Epithelial cell of prostate (primary cell): ENCODE measurements at places on chromosomes 7 and 10.

DNA sequence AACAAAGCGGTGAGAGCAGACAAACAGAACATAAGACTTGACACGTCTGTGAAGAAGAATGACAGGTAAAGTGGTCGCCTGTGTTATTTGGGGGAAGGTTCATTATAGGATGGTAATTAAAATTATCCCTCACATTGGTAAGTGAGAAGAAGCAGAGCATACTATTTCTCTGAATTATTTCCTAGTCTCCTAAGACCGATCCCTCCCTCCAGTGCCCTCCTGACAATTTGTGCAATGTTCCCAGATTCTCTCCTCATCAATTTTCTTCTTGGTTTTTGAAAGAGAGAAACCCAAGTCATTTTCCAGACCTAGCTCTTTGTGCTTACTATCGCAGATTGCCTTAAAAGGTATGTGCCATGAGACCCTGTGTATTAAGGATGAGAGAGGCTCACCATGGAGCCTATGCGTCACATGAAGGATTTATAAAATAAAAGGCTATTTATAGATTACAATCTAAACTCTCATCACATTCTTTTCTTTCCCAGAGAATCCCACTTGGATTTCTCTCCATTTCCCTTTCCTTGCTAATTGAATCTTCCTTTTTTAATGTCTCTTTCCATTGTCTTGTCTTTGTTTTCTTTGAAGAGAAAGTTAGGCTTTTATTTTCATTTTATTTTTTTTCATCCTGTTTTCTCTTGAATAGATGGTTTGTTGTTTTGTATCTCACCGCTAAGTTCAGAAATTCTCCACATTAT lies 112.0 kb downstream of the PPP1R3A start:
- no peak for DNase-seq

DNA sequence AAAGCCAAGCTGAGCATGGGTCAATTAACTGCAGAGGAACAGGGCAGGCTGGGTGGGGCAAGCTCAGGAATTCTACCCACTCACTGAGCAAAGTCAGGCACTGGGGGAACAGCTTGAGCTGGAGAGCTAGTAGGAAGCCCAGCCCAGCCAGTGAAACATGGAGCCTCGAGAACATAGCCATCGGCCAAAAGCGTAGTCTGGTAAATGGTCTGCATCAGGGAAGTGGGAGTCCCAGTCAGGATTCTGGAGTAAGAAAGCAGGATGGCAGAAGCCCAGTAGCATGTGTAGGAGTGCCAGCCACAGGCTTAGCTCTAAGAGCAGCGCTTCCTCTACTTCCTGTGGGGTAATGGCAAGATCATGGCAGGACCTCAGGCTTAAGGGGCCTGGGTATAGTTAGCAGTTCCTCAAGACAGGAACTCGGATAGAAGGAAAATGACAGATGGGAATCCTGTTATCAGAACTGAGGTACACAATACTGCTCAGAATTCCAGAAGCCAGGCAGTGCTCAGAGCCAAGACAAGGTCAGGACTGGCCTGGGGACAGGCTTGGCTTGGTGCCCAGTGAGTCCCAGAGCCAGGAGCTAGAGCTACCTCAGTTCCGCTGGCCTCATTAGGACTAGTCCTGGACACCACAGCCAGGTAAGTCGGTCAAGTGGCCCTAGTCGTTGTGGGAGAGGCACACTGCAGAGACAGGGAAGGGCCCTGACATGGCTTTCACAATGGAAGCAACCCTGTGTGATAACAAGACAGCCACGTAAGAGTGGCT lies 65.4 kb upstream of the MXI1 start:
- DNase-seq, result no peak

GRCh38 chr10:71036297-71036966 lies 148.1 kb upstream of the PCBD1 start:
- DNase-seq, result no peak

GRCh38 chr10:62746951-62747729 lies 57.4 kb upstream of the ADO start:
- no peak for DNase-seq

- DNase-seq, result no peak
Measured at GRCh38 chr7:31065021-31065593, 13.0 kb downstream of the ADCYAP1R1 start.

- no peak for DNase-seq
Measured at GRCh38 chr10:70573599-70574506, 28.7 kb downstream of the PRF1 start.

- no peak for DNase-seq
Measured at GRCh38 chr7:2080060-2080387, 152.7 kb downstream of the MAD1L1 start.

DNA sequence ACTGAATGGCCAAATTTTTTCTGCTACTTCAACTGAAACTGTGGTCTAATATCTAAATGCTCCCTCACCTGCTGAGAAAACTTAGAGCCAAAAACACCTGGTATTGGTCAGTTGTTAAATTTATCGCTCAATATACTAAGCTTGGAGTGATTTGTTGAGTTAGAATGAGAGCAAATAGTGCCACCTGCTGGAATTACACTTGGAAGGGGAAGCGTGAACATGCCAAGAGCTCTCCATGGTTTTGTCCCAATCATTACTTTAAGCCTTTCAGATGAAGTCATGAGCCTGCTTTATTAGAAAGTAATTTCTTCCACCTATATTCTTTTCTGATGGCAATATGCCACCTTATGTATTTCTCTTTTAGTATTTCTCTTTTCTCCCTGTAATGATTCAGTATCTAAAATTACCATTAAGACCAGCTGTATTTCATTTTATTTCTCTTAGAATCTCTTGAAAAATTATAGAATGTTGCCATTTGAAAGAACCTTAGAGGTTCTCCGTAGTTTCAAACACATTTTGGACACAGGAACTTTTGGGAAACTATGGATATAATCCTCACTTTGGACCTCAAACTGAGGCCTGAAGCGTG lies 447.8 kb upstream of the C7orf33 start:
- no peak for DNase-seq

DNA sequence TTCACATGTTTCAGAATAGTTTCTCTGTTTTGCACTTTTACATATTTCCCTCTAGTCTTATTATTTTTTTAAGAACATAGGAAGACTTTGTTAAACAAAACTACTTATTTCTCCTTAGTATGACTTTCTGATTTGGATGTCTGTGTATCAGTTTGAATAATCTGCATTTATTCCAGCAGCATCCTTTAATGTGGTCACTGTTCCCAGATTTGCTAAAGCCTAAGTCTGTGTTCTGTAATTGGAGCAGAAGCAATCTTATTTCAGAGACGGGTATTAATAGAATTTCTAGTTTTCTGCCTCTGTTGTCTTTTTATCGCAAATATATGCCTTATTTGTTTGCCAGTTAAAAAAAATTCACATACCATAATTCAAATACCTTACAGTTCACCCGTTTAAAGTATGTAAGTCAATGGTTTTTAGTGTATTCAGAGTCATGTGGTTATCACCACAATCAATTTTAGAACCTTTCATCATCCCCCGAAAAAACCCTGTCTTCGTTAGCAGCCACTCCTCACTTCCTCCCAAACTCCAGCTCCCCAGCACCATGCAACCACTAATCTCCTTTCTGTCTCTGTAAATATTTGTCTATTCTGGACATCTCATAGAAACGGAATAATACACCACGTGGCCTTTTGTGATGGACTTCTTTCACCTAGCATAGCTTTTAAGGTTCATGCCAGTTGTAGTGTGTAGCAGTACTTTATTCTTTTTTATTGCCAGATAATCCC lies 58.7 kb downstream of the INPP5F start:
- DNase-seq, result no peak

- no peak for DNase-seq
Measured at GRCh38 chr10:79392506-79393176, 45.4 kb downstream of the PPIF start.

GRCh38 chr10:75911426-75911825 lies 480.0 kb downstream of the LRMDA start:
- DNase-seq, result no peak

- DNase-seq, result no peak
Measured at GRCh38 chr7:156576216-156577058, 64.1 kb upstream of the RNF32 start.
